ENCODE measurements at places on chromosomes 2 and 18.

GRCh38 chr2:27942612-27943547, 52.4 kb downstream of the BABAM2 start:
- no peak for DNase-seq

GRCh38 chr18:65468881-65469280, 281.9 kb upstream of the CDH7 start:
- no peak for DNase-seq

DNA sequence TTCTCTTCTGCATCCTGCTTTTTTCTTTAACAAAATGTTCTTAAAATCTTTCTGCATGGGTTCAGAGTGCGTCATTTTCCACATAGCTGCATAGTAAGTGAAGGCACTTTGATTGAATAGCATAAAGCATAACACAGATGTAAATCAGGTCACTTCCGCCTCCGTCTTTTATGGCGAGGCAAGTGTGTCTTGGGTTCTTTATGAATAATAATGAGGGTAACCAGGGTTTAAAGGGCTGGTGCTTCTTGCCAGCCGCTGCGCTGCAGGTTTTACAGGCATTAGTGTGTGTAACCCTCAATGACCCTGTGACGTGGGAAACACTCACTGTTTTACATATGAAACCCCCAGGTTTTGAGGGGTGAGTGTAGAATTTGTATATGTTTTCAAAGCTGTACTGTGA, 164.2 kb downstream of the MYT1L start:
- DNase-seq, result no peak

- DNase-seq, result no peak
Observed at GRCh38 chr18:6205706-6206105, 209.0 kb downstream of the L3MBTL4 start.

DNA sequence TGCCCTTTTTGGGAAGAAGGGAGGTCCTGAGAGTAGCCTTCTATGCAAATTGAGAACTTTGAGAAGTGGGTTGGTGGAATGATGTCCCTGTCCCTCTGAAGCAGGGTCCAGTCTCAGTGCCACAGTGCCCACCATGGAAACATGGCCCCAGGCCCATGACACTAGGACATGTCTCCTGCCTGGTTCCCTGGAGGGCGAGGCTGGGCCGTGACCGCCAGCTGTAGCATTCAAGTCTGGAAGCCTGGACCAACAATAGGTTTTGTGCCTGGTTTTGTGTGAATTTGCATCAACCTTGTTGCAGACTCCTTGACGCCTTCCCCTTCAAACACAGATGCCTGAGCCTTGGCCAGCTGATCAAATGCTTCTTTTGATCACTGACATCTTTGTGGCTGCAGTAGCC, 27.5 kb downstream of the ARID5A start:
- DNase-seq, result no peak

GRCh38 chr2:39304729-39305128, 61.0 kb upstream of the CDKL4 start:
- DNase-seq, result no peak

GRCh38 chr2:187580462-187581124, 26.4 kb upstream of the TFPI start:
- DNase-seq, result peak; percentile 55

DNA sequence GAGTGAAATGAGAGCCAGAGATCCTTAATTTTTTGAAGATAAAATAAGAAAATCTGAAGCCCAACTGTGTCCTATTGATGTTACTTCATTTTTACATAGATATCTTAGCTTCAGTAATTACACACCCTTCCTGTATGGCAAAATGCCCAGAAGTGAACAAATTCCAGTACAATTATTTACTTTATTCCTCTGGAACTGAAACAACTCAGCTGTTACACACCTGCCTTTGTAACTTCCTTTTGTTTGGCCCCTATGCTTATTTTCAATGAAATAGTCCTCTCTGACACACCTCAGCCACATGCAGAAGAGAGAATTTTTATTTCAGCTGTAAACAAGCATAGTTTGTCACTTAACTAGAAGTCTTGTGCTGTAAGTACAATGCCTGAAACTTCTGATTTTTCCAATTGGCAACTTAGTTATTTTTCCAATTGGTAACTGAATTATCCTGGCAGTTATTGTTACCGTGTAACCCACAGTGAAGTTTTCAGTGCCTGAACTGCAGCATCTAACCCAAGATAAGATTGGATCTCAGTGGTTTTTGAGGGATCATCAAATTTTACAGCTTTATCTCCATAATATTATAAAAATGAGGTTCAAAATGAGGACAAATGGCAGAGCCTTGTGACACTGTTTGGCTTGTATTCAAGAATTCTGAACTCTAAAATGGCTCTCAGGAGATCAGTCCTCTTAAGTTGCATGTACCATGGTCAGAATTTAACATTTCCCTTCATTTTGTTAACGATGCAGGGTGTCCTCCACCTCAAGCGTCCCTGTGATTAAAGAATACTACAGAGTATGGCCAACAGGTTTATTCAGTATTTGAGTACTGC, 82.6 kb downstream of the PKP4 start:
- DNase-seq, result peak; percentile 81

DNA sequence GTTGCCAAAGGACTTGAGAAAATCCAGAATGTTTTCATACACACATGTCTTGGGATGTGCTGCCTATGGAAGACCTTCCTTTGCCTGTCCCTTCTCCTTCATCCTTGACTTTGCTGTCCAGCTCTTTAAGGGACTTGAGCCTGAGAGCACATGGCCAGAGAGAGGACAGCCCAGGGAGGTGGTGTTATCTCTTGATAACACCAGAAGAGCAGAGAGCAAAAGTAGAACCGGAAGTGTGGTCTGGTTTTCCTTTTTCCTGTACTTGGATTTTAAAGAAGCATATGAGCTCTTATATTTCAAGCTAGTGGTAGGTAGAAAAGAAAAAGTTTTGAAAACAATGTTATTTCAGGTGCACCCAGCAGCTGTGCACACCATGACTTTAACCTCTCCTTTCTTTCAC, 94.1 kb upstream of the ZNF532 start:
- no peak for DNase-seq

DNA sequence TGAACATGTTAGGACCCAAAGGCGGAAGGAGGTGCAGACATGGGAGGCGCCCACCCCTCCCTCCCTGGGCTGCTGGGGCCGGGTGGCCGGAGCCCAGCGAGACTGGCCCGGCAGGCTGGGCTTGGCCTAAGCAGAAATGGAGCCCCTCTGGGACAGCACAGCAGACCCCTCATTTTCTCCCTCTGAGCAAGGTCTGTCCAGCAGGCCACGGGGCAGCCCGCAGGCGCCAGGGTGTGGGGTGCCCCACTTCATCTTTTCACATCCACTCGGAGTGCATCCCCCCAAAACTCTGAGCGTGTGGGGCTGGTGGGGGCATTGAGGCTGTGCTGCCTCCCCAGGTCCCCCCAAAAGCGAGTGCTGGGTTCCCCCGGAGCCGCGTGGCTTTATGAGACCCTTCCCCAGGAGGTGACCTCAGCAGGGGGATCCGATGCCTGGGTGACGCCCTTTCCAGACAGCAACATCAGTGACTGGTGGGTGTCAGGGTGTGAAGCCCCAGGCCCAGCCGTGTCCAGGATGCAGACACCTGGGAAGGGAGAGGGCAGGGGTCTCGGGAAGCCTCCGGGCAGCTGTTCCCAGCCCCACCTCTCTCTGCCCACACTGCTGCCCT, 36.7 kb upstream of the GPC1 start:
- no peak for DNase-seq

GRCh38 chr2:42199626-42200025, 30.5 kb downstream of the EML4 start:
- DNase-seq, result no peak

GRCh38 chr2:190105554-190105953, 43.0 kb upstream of the MSTN start:
- no peak for DNase-seq

- no peak for DNase-seq
Observed at GRCh38 chr18:26460449-26461091, 87.8 kb downstream of the KCTD1 start.

GRCh38 chr2:134281815-134282419, 28.0 kb downstream of the MGAT5 start:
- DNase-seq, result no peak

DNA sequence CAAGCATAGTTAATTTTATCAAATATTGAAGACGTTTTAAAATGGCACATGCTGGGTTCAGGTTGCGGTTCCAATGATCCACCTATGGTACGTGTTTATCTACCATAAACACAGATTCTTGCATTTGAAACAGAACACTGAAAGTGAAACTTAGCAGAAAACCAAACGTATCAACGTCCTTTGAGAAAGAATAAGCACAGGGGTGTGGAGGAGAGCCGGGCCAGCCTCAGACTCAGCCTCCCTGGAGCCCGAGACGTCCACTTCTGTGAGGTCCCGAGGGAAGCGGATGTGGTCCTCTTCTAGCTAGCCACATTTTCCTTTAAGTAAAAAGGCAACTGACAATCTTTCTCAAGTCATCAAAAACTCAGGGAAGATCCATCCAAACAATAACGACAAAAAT, 195.9 kb downstream of the RTP5 start:
- no peak for DNase-seq

DNA sequence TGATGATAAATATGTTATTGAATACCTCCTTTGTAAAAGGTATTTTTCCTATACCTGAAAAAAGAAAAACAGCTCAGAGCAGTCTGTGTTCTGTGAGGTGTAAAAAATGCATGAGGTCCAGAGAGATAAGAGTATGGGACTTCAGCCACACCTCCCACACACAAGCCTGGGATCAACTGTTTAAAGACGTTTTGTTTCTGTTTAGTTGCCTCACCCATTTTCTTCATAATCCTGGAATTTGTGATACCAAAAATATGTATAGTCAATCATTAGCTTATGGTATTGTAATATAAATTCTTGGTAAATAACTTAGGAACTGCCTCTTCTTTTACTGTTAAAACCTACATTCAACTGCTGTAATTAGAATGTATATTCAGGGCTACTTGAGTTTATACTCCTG, 1322.9 kb upstream of the TMEFF2 start:
- DNase-seq, result no peak

GRCh38 chr2:27250652-27251379, 12.0 kb downstream of the SLC30A3 start:
- DNase-seq, result no peak

DNA sequence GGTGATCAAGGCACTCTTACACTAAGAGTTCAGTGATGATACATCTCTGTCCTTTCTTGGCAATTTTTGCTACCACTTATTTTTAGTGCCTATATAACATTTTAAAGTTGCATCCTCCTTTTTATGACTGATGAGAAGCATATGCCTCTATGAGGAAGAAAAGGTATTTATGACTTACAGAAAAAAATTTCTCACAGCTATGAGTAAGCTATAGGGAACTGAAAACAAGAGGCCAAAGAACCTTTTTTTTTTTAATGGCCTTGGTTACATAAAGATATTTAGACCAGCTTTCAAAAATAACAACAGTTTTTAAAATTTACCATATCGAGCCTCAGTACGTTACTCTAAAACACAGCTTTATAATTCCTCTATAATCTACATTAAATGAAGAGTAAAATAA, 21.3 kb downstream of the MBD5 start:
- no peak for DNase-seq

DNA sequence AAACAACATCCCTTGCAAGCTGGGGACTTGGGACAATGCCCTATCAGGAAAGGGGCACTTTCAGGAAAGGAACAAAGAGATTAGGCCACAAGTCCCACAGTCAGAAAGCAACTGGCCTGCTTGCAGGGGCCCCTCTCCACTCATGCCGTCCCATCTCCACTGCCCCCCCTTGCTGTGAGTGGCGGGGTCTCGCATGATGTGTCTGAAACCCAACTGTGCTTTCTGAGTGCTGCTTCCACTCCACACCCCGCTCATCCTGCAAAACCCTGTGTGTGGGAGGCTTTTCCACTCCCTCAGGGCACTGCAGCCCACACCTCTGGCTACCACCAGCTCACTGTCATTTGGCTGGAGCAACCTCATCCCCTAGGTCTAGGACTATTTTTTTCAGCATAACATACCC, 7.9 kb downstream of the HS6ST1 start:
- DNase-seq, result no peak

DNA sequence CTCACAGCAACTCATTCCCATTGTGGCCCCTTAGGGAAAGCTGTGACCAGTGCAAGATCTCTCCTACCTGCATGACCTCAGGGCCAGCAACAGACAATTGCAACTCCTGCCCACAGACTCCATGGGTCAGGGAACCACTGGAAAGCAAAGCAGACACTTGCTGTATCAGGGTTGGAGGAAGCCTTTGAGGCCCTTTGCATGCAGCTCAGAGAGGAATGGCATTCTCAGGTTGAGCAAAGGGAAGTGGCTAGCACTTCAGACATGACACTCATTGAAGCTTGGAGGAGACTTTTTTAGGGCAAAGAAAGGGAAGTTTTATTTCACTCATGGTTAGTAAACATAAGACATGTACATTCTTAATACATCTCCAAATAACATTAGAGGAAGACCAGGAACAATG, 22.1 kb downstream of the IL1F10 start:
- no peak for DNase-seq

DNA sequence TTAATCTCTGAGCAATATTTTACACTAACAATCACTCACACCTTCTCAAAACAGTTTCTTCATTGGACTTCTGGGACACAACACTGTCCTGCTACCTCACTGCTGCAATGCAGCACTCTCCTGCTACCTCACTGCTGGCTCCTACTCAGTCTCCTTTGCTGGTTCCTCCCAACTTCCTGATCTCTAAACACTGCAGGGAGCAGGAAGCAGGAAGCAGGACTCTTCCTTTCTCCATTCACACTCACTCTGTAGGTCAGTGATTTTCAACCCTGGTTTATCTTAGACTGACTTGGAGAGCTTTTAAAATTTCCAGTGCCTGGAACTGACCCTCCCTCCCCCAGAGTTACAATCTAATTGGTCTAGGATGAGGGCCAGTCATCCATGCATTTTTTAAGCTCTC, 243.4 kb upstream of the RBBP8 start:
- no peak for DNase-seq

- no peak for DNase-seq
Observed at GRCh38 chr18:76959605-76960004, 137.2 kb downstream of the ZNF236 start.

GRCh38 chr2:213150315-213151097, 906 bp downstream of the IKZF2 start:
- DNase-seq, result no peak

DNA sequence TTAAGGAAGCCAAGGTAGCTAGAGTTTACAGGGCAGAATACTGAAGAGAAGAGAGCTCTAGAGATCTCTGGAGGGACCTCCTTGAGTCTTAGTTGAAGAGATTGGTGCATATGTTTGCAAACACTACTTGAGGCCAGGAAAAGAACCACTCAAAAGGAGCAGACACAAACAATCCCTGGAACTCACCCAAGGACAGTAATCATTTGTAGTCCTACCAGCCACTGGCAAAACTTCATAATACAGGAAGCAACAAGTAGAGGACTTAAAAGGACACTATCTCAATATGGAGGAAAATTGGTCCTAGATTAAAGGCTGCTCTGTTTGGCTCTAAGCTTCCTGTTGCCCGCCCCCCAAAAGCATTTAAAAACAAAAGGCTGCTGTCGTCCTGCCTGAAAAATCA, 46.9 kb upstream of the UBXN4 start:
- no peak for DNase-seq

GRCh38 chr2:128362176-128362888, 43.7 kb upstream of the HS6ST1 start:
- no peak for DNase-seq

- DNase-seq, result no peak
Observed at GRCh38 chr2:20618886-20619521, 31.9 kb downstream of the HS1BP3 start.

All from HFF-Myc (cell line).